ENCODE measurements at places on chromosomes 6 and 20.
A peak's percentile ranks its signal among the peaks of the same experiment; 100 is the strongest.

GRCh38 chr6:13303668-13304017 lies 24.7 kb downstream of the TBC1D7 start:
- DNase-seq: no peak

GRCh38 chr20:53154540-53154939 lies 182.4 kb downstream of the TSHZ2 start:
- no peak for DNase-seq

- DNase-seq: no peak
Measured at GRCh38 chr20:34954904-34955230, 739 bp downstream of the GSS start.

DNA sequence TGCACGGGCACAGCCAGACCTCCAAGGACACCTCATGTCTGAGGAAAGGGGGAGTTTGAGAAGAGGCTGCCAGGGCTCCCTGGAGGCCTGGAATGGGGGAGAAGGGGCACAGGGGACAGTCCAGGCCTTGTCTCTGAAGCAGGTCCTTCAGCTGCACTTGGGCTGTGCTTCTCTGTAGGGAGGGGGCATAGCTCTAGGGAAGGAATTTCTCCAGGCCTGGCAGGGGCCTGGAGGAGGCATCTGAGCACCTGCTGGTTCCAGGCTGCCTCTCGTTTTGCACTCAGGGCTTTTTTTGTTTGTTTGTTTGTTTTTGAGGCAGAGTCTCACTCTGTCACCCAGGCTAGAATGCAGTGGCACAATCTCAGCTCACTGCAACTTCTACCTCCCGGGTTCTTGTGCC lies 67.7 kb downstream of the BCAS4 start:
- DNase-seq: no peak

GRCh38 chr6:5422321-5422915 lies 161.1 kb downstream of the FARS2 start:
- no peak for DNase-seq

DNA sequence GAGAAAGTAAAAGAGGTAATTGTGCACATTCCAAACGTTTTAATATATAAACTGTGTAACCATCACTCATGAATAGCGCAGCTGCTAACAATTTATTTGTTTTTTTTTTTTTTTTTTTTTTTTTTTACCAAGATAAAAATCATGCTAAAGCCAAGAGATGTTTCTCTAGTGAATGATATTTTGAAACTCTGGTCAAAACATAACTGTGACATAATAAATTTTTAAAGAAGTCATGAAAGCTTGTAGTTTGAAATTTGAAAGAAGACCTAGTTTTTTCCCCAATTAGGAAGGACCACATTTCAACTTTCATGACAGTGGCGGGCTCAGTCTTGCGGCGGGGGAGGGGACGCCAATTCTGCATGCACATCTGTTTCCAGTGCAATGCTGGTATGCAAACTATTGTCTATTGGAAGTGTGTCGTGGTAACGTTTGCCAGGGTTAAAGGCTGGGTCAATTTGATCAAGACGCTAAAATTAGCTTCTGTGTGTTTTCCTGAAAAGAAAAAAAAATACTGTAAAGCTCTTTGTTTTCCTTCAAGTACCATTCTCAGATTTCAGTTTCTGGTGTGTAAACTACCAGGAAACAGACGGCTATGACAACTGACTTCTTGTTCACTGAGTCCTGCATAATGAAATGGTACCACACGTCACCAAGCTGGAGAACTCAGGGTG lies 211.9 kb downstream of the FOXC1 start:
- no peak for DNase-seq

GRCh38 chr6:30491991-30492952 lies 3.0 kb downstream of the HLA-E start:
- no peak for DNase-seq

GRCh38 chr6:158244373-158244772 lies 67.9 kb upstream of the TULP4 start:
- no peak for DNase-seq

- DNase-seq: no peak
Measured at GRCh38 chr6:9404351-9405146, 969.2 kb upstream of the SLC35B3 start.

GRCh38 chr6:3484946-3485345 lies 28.1 kb upstream of the SLC22A23 start:
- no peak for DNase-seq

- no peak for DNase-seq
Measured at GRCh38 chr6:90865513-90865912, 278.6 kb upstream of the MAP3K7 start.

GRCh38 chr6:49325891-49326290 lies 137.2 kb downstream of the MMUT start:
- DNase-seq: no peak

DNA sequence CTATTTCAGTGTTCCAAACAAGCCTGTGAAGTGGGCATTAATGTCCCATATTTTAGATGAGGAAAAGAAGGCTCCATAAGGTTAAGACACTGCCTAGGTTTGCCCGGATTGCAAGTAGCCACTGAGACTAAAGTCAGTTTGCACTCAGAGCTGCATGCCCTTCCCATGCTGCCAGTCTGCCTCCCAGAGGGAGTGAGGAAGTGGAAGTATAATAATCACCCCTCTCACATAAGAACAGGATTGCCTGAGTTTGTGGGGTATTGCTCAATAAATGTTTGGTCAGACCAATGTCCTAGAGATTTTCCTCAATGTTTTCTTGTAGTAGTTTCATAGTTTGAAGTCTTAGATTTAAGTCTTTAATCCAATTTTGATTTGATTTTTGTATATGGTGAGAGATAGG lies 43.9 kb upstream of the CLIC5 start:
- DNase-seq: no peak

- no peak for DNase-seq
Measured at GRCh38 chr6:156336089-156336488, 441.1 kb upstream of the ARID1B start.

GRCh38 chr6:6841571-6841970 lies 253.1 kb downstream of the LY86 start:
- no peak for DNase-seq

DNA sequence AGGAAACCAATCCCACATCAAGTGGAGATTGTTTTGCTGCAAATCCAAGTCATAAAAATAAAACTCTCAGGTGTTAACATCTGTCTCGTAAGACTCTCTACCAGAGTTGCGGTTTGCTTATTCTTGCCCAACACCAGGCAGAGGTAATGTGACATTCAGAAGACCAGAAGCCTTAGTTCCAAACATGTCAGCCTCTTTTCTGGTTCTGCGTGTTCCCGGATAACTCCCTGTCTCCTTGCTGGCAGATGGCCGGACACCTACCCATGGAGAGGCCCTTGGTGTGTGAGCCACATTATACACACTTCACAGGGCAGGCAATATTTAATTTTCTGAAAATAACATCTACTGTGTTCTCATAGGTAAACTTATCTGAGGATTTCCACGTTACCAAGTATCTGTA lies 73.4 kb downstream of the GMPR start:
- no peak for DNase-seq

GRCh38 chr6:6556738-6557503 lies 31.6 kb upstream of the LY86 start:
- DNase-seq: peak; percentile 49

DNA sequence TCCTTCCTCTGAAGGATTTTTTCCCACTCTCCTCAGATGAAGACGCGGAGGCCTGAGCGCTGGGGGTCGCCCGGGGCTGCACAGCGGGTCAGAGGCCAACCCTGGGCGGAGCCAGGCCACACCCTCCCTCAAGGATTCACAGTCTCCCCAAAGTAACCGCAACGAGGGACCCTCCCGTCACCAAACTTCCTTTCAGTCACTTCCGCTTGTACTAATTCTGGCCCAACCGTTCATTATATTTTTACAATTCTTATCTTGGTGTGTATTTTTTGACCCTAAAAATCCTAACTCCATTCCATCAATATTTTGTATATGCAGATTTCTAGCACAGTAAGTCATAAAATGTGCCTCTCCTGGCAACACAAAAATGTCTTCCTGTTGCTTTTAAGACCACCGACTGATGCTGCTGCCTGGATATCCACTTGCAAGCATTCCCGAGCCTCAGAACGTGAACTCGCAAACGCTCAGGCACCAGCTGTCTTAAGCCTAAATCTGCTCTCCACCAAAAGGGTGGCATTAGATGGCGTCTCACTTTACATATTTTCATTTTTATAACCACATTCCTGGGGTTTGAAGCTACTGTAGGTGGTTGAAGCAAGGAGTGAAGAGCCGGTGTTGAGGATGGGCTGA lies 128.0 kb downstream of the DLL1 start:
- no peak for DNase-seq

DNA sequence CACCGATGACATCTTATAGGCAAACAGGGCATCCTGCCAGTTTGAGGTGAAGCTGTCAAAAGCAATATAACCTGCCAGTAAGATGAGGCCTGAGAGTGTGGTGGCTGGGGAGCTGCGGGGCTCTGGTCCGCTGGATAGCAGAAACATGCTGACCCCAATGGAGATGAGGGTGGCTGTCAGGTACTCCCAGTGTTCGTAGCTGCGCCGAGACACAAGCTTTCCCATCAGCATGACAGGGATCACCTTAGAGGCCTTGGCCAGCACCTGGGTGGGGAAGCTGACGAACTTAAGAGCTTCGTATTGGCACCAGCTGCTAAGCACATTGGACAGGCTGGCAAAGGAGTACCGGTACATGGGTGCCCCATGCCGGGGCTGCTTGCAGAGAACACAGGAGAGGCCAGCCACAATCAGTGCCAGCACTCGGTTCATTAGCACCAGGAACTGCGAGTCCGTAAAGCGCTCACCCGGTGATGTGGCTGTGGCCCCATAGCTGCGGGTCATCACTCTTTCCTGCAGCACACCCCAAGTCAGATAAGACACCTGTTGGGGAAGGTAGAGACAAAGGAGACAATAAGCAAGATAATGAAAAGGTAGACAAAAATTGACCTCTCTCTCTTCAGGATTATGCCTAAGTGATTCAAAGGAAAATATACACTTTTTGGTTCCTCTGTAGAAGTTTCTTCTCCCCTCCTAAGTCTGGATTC lies 2.1 kb downstream of the SLC35B2 start:
- no peak for DNase-seq

GRCh38 chr6:12635813-12636212 lies 80.8 kb upstream of the PHACTR1 start:
- DNase-seq: no peak

GRCh38 chr6:33768644-33769120 lies 20.2 kb downstream of the LEMD2 start:
- peak; percentile 24 for DNase-seq

- no peak for DNase-seq
Measured at GRCh38 chr6:36663504-36664446, 14.7 kb upstream of the CDKN1A start.

DNA sequence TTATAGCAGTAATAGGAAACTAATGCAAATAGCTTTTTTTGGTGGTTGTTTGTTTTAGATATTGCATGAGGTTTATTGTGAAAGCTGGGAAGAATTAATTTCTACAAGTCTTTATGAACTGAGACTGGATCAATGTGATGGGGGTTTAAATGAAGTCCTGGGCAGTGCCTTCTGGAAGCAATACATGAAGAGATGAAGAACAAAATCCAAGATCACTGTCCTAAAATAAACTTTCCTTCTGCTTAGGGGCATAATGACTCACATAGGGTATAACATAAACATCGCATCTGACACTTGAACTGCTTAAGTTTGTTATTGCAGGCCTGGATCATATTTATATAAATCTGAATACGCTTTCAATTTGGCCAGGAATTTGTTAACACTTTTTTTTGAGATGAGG lies 20.9 kb upstream of the SHLD1 start:
- no peak for DNase-seq
